Fibroblast of skin of right quadriceps (primary cell): ENCODE measurements at places on chromosomes 5 and 9.

GRCh38 chr5:22560147-22560546 is 293.0 kb downstream of the CDH12 start:
- DNase-seq, result peak; percentile 91

- no peak for DNase-seq
Observed at GRCh38 chr9:13491493-13492424, 212.3 kb upstream of the MPDZ start.

- DNase-seq, result peak; percentile 57
Observed at GRCh38 chr5:145825751-145826180, 9.4 kb downstream of the PRELID2 start.

GRCh38 chr5:136517755-136518154 is 152.4 kb upstream of the TRPC7 start:
- no peak for DNase-seq

- no peak for DNase-seq
Observed at GRCh38 chr9:127722055-127722745, 6.3 kb downstream of the TTC16 start.

GRCh38 chr5:130939059-130939458 is 226.0 kb downstream of the HINT1 start:
- DNase-seq, result no peak

DNA sequence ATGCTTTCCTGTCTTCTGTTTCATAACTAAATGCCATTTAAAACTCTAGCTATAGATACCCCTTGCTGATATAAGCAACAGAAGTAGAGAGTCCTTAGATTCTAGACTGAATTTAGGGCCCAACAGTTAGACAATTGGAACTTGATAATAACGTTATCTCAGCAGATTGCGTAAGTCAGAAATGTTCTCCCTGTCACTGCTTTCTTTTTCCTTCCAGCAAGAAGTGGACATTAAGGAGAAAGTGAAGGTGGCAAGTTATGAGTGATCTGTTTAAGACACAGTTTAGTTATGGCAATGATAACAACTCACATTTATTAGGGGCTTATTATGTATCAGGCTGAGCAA is 6.9 kb upstream of the GLIS3 start:
- no peak for DNase-seq

DNA sequence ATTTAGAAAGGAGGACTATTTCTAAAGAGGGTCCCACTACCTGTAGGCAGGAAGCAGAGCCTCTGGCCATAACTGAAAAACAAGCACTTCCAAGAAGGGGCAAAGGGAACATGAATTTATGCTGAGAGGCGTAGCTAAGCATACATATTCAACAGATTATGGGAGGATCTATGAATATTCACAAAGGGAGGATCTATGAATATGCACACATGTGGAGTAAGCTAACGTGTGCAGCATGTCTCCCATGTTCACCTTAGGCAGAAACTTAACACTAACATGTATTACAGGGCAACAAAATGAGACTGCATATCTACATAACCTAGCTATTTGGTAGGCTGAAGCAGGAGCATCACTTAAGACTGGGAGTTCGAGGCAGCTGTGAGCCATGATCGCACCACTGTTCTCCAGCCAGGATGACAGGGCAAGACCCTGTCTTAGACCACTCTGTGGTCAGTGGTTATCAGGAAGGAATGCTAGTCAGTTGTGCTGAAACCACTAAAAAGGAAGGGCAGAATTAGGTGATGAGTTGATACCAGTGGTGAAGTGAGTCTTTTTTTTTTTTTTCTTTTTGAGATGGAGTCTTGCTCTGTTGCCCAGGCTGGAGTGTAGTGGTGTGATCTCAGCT is 20.8 kb downstream of the FXN start:
- no peak for DNase-seq

DNA sequence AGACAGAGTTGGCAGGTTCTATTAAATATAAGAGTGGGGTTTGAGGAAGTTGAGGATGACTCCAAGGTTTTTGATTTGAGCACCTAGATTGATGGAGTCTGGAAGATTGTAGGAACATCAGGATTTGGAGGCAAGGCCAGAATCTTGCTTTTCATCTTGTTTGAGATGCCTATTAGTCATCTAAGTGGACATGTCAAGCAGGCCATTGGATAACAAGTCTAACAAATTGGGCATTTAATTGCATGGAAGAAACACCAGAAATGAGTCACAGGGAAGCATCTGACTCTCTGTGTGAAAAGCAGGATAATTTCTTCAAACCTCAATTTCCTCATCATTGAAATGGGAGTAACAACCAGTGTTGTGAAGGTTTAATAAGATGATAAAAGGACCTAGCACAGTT is 53.3 kb upstream of the ARL15 start:
- peak; percentile 53 for DNase-seq

DNA sequence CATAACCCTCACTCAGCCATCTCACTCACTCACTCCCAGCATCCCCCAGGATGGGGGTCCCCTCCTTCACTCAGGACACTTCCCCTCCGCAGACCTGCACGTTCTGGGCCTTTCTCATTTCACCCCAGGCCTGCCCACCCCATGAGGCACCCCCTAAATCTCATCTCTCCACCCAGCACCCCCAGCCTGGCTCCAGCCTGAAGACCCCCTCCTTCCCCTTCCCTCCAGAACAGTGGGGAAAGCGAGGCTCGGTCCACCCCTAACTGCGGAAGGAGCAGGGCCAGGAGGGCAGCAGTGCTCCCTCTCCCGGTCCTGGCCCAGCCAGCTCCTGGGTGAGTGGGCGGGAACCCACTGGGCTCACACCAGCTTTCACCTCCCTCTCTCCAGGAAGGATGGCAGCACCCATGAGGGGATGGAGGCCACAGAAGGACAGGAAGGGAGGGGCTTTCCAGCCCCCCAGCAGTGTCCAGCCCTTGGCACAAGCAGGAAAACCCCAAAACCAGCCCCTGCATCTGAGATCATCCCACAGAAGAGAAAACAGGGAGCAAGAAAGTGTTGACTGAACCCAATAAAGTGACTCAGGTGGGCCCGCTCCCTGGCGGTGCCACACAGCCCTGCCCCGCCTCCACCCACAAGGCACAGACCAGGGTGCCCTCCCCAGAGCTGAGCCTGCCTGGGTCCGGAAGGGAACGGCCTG is 55.0 kb downstream of the LRSAM1 start:
- DNase-seq, result no peak

- peak; percentile 81 for DNase-seq
Observed at GRCh38 chr9:99023831-99024230, 80.1 kb downstream of the COL15A1 start.

- DNase-seq, result no peak
Observed at GRCh38 chr5:28012538-28012937, 974.2 kb upstream of the CDH9 start.

DNA sequence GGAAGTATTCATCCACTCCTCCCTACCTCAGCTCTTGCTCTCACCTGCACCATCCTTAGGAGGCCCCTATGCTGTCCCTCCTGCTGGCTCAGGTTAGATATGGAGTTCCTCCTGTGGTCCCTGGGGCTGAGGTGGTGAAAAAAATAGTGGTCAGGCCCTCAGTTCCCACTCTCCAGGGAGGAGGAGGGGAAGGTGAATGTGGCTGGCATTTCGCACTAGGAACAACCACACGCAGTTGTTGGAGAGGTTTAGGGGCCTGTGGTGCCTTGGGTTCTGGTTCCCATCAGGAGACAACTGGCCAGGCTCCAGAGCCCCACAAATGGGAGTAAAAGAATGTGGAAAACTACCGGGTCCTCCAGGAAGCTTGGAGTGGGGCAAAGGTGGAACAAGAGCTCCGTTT is 81.7 kb upstream of the HSPA9 start:
- DNase-seq, result no peak

GRCh38 chr9:129283705-129284606 is 105.9 kb upstream of the IER5L start:
- DNase-seq, result no peak

DNA sequence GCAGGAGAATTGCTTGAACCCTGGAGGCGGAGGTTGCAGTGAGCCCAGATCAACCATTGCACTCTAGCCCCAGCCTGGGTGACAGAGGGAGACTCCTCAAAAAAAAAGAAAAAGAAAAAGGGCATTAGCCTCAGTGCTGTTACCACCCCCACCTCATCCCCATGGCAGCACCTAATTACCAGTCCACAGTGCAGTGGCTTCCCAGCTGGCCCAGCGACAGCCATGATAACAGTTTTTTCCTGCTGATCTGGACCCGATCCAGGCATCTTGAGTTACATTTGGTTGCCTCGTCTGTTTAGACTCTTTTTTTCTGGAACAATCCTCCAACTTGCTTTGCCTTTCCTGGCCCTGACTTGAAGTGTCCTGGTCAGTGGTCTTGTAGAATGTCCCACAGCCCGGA is 24.4 kb downstream of the NCS1 start:
- peak; percentile 34 for DNase-seq

- no peak for DNase-seq
Observed at GRCh38 chr5:69230181-69230580, 4.5 kb upstream of the CDK7 start.

GRCh38 chr9:72788966-72789735 is 163.7 kb downstream of the ALDH1A1 start:
- DNase-seq, result no peak

- peak; percentile 38 for DNase-seq
Observed at GRCh38 chr9:7760014-7760415, 39.6 kb downstream of the DMAC1 start.

GRCh38 chr9:100285601-100286000 is 67.1 kb downstream of the TEX10 start:
- no peak for DNase-seq

- no peak for DNase-seq
Observed at GRCh38 chr5:74286734-74287695, 353.5 kb downstream of the ENC1 start.

DNA sequence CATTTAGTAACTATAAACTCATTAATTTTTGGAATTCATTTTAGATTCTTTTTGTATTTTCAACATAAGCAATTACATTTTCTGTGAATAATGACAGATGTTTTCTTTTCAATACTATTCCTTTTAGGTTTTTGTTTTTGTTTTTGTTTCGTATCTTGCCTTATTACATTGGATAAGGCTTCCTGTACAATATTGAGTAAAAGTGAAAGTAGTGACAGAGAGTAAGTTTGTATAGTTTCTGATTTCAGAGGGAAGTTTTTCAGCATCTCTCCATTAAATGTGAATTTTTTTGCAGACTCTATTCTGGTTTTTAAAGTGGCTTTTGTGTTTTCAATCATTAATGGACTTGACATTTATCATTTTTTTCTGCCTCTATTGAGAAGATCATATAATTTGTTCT is 12.8 kb upstream of the CAMK4 start:
- no peak for DNase-seq

DNA sequence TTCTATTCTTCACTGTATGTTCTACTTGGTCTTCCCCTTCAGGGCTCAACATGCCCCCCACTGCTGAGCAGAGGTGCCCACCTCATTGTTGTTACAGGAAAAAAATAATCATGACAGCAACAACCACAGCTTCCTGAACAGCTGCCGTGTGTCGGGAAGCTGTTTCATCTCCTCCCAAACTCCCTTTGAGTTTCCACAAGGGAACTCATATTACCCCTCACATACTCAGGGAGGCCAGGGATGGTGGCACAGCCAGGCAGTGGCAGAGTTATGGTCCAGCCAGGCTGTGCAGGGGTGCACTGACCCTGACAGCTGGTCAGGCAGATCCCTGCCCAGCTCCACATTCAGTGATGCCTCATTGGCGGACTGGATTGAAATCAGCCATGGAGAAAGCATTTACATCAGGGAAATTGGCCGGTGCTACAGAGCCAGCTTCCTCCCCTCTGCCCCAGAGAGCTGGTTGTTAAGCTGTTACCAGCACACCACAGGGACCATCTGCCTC is 37.3 kb downstream of the SARDH start:
- no peak for DNase-seq

DNA sequence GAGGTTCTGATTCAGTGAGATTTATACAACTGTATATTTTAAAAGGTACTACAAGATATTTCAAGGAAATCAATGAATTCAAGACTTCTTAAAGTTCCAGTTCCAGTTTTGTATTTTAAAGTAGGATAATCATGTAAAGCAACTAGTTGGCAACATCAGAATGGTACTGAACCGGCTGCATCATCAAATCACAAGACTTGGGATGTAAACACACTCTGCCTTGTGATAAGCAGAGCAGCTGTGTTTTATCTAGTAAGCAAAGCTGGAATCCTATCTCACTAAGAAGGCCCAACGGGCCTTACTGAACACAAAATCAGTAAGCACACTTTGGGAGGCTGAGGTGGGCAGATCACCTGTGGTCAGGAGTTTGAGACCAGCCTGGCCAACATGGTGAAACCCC is 327.2 kb upstream of the NREP start:
- no peak for DNase-seq

- peak; percentile 97 for DNase-seq
Observed at GRCh38 chr9:134434894-134435506, 108.7 kb downstream of the RXRA start.

DNA sequence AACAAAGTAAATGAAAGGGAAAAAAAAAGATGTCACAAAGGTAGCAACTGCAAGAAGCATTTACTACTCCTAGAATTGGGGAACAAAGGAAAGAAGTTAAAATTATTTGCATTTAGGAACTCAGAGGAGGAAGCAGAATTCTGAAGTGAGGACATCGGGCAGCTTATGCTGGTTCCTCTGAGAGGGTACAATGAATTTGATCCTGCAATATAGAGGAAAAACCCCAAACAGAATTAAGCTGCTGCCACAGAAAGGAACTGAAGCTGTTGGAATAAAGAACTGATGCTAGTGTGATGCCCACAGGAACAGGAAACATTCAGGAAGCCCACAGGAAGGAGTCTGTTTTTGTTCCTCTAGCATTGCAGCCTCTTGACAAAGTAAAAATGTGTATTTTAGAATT is 22.3 kb upstream of the TBCA start:
- DNase-seq, result no peak

GRCh38 chr5:167798448-167798847 is 493.0 kb upstream of the WWC1 start:
- DNase-seq, result no peak

DNA sequence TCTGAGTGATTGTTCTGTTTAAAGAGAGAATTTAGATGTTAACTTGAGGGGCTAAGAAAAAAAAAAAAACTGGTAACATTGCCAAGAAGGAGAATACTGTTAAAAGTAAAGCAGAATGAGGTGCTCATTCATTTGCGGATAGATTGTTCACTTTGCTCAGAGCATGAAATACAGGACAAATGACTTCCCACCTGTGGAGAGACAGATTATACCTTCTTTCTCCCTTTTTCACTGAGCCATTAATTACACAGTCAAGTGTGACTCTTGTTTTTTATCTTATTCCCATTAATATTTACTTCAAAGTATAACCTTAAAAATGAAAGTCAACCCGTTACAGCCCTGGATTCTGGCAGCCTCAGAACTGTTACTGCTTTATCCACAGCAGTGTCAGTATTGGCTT is 264.5 kb downstream of the TAF11L14 start:
- DNase-seq, result no peak

- DNase-seq, result peak; percentile 64
Observed at GRCh38 chr5:34491251-34491620, 164.9 kb upstream of the RAI14 start.

- DNase-seq, result peak; percentile 81
Observed at GRCh38 chr9:16825331-16825725, 45.1 kb downstream of the BNC2 start.

GRCh38 chr5:66710557-66711088 is 114.4 kb downstream of the MAST4 start:
- peak; percentile 85 for DNase-seq
